ENCODE measurements at places on chromosomes 1 and 21.

GRCh38 chr1:152111515-152111968 is 3.7 kb downstream of the TCHH start:
- no peak for DNase-seq

DNA sequence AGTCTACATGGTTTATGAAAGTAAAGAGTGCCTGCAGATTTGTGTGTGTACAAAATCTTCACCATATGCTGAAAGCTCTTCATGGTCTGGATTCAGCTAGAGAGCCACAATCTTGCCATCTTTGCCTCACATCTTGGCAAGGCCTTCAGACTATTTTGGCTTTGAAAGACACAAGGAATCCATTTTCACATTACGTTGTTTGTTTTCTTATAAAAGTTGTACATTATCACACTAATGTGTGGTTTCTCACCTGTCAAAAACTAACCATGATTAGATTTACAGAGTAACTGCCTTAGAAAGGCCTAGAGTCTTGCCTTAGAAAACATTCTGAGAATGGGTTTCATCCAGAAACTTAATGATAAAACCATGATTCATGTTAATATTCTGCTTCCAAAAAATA is 494.6 kb downstream of the NEGR1 start:
- no peak for DNase-seq

DNA sequence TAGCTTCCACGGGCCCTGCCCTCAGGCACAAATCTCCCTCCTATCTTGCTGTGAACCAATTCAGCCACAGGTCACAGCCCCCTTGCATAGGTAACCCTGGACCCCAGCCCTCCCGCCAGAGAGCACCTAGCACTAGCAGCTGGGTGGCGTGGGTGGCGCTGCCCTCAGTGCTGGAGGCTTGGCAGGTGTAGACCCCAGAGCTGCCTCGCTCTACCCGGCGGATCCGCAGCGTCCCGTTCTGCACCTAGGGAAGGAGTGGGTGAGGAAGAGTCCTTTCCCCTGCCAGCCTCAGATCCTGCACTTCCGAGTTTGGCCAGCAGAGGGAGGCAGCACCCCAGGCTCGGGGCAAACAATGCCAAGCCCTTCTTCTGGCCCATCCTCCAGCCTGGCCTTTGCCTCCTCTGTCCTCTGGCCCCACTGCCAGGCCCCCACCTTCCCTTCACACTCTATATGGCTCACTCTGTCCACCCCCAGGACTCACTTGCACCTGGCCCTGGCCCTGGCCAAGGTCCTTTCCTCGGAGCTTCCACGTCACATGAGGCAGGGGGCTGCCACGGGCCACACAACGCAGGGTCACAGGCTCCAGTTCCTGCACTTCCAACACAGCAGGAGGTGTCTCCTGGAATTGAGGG is 9.0 kb downstream of the IGSF9 start:
- peak; percentile 76 for DNase-seq

- DNase-seq = no peak
These were observed 19.7 kb upstream of the ATP13A2 start for GRCh38 chr1:17031436-17031835.

DNA sequence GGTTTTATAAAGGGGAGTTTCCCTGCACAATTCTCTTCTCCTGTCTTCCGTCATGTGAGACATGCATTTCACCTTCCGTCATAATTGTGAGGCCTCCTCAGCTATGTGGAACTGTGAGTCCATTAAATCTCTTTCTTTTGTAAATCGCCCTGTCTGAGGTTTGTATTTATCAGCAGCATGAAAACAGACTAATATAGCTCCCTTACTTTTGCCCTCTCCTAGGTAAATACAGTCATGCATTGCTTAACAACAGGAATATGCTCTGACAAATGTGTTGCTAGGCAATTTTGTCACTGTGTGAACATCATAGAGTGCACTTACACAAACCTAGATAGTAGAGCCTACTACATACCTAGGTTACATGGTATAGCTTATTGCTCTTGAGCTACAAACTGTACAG is 616.8 kb downstream of the RWDD3 start:
- DNase-seq = no peak

DNA sequence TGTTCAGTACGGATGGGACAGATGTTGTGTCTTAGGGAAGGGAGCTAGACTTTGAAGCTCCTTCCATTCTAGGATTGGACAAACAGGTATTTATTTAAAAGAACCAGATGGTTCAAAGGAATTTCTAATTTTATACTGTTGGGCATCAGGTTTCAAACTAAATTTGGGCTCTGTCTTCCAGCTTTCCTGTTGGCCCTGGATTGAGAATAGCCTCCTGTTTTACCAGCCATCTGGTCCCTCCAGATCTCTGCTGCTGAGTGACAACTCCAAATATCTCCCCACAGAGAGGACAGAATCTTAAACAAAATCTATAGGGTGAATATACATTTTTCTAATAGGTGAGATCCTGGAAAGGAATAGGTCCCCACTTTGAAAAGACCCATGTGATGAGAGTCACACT is 52.5 kb upstream of the CNIH3 start:
- DNase-seq = no peak

DNA sequence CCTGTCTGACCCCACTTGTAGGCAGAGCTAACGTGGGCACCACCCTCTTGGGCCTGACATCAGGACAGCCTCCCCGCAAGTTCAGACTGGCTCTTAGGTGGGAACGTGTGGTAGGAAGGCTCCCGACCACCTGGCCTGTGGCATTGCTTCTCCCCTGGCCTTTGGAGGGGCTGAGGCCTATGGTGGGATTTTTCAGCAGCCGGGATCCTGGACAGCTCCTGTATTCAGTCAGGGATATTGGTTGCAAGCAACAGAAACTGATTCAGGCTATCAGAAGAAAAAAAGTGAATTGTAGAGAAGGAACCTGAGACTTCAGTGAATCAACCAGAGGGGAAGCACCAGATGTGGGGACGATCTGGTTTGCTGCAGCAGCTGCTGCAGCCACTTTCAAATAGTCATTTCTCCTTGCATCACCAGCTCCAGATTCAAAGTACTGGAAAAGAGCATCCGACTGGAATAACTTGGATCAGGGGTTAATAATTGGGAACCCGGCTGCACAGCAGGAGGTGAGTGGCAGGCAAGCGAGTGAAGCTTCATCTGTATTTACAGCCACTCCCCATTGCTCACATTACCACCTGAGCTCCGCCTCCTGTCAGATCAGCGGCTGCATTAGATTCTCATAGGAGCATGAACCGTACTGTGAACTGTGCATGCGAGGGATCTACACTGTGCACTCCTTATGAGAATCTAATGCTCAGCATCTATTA is 5.9 kb downstream of the RNF186 start:
- no peak for DNase-seq

- DNase-seq = no peak
These were observed 18.3 kb downstream of the KAZN start for GRCh38 chr1:14616632-14617396.

- DNase-seq = no peak
These were observed 242.6 kb downstream of the PTPRU start for GRCh38 chr1:29478879-29479278.

DNA sequence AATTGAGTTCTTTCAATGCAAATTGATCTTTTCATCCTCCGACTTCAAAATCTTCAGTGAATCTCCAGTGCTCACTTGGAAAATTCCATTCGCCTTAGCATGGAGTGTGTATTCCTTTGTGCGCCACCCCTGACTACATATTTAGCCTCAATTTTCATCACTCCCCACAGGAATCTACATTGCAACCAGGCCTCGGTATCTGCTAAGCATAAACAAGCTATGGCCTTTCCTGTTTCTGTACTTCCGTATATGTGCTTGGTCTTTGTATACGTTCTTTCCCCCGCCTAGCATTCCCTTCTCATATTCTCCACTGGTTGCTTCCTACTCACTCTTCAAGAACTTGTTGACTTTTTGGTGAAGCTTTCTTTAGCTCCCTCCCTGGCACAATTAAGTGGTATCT is 470.8 kb downstream of the LMO4 start:
- no peak for DNase-seq

- no peak for DNase-seq
These were observed 150.0 kb downstream of the CASZ1 start for GRCh38 chr1:10646347-10646861.

DNA sequence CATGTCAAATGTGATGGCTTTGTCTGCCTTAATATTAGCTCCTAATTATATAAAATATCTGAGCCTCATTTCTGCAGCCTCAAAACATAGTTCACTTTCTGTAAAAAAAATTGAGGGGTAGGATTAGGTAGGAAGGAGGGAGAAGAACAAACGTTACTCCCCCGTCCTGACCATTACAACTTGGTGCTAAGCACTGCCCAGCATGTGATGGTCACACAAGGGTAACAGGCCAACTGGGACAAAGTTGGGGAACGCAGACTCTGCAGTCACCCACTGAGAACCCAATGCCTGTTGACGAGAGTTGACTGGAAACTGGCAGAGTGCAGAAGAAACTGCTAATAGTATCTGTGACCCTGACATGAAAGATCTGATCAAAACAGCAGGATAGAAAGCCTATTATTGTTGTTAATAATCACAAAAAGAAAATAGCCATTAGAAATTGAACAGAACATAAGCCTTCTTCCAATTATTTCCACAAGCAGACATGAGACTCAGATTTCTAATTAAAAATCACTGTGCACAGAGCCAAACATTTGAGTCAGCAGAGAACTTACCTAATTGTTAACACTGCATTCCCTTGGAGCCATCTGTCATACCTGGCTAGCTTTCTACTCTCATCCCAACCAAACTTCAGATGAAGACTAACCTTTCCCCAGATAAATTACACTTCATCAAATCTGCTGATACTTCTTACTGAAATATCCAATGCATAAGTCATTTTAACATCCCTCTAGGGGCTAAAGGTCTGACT is 5.5 kb downstream of the SORT1 start:
- no peak for DNase-seq

GRCh38 chr1:163834778-163835177 is 513.0 kb downstream of the NUF2 start:
- no peak for DNase-seq

GRCh38 chr1:28064064-28064463 is 24.3 kb downstream of the EYA3 start:
- no peak for DNase-seq

DNA sequence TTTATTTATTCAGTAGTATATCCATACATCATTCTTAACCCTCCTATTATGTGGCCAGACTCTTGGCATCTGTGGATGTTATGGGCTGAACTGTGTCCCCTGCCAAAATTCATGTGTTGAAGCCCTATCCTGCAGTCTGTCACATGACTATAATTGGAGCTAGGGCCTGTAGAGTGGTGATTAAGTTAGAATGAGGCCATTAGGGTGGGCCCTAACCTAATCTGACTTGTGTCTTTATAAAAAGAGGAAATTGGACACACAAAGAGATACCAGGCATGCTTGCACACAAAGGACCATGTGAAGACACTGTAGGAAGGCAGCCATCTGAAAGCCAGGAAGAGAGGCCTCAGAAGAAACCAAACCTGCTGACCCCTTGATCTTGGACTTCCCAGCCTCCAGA is 6.6 kb downstream of the ZMYND12 start:
- DNase-seq = no peak

- no peak for DNase-seq
These were observed 101.7 kb upstream of the ETV3 start for GRCh38 chr1:157239936-157240335.

DNA sequence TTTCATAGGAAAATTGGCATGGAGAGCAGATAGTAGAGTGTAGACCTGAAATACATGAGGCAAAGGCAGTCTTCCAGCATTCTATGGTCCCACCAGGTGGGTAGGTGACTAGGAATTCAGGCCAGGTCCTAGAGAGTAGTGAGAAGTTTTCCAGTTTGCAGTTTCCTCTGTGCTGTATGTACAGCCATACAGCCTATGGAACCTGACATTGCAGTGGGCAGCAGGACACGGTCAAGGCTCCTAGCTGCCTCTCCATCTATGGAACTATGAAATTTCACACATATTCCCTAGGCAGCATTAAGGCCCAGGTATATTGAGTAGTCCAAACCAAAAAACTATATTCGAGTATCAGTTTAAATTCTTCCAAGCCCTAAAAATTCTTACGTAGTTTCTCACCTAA is 16.3 kb downstream of the POGK start:
- DNase-seq = no peak

DNA sequence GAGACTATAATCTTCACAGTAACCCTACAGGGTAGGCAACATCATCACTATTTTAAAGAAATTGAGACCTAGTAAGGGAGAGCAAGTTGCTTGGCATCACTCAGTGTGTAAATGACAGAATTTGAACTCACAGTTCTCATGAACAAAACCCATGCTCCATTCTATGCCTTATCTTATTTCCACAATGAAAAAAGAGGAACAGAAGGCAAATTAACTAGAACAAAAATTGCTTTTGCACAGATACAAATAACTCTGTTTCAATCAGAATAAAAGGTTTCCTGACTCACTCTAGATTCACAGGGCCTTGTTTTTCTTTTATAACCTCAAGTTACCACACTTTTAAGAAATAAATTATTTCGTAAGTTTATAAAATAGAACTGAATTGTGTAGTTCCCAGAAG is 90.1 kb downstream of the UCHL5 start:
- DNase-seq = no peak

- DNase-seq = no peak
These were observed 59.5 kb upstream of the LRRC8D start for GRCh38 chr1:89761338-89761737.

- DNase-seq = no peak
These were observed 356.3 kb upstream of the B3GALT2 start for GRCh38 chr1:193542690-193543089.

GRCh38 chr1:65310078-65310587 is 790 bp downstream of the DNAJC6 start:
- no peak for DNase-seq

DNA sequence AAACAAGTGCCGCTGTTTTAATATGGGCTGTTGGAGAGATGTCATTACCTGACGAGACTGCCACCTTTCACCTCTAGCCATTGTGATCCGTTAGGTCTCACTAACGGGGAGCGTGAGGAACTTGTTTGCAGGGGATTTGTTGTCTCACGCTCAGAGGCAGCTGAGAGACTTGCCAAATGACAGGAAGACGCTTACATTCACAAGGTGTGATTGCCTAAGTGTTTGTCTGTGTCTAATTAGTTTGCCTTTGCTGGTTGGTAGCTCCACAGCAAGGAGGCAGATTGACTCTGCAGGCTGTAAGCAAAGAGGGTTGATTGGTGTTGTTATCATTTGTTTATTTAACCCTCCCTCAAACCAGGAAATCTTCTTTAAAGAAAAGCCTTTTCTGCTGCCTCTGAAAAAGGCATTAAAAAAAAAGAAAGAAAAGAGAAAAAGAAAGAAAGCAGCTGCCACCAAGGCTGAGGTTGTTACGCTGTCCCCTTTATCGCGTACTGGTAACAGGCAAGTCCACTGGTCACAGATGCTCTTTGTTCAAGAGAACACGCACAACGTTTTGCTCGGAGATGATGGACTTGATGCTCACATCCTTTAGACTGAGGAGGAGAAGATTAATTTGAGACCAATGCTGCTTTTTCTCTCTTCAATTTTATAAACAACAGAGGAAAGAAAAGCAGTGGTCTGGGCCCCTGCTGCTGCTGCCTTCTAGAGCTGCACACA is 203.9 kb downstream of the ZNF326 start:
- no peak for DNase-seq

Data from stimulated activated CD8-positive, alpha-beta memory T cell treated with anti-CD3 and anti-CD28 coated beads, Interleukin-7, amount 100 ng/mL, for 24 hours (primary cell).